Putamen (tissue), 1 donor: ENCODE measurements at places on chromosomes 4 and X.

- DNase-seq = no peak
Measured at GRCh38 chr4:180156684-180157083, 2086.5 kb upstream of the TENM3 start.

GRCh38 chr4:87855559-87855958, 22.8 kb downstream of the MEPE start:
- DNase-seq = no peak

GRCh38 chrX:41386222-41386990, 52.4 kb downstream of the DDX3X start:
- peak; percentile 29 for DNase-seq

DNA sequence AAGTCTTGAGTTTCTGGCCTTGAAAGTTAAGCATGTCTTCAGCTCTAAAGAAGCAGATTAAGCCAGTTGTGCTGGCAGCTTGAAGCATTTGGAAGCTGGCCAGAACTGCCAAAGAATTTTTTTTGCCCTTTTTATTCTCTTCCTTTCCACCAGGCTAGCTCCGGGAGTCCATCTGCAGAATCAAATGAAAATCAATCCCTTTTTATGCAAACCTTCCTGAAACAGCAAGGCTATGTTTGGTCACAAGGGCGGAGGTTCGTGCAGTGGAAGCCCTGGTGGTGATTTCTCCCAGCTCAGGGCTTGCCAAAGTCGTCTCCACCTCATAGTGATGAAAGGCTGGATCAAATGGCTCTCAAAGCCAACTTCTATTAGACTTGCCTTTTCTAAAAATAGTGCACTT, 21.6 kb upstream of the C4orf54 start:
- DNase-seq = no peak

GRCh38 chr4:76011700-76012387, 4.5 kb upstream of the CXCL9 start:
- DNase-seq = no peak

DNA sequence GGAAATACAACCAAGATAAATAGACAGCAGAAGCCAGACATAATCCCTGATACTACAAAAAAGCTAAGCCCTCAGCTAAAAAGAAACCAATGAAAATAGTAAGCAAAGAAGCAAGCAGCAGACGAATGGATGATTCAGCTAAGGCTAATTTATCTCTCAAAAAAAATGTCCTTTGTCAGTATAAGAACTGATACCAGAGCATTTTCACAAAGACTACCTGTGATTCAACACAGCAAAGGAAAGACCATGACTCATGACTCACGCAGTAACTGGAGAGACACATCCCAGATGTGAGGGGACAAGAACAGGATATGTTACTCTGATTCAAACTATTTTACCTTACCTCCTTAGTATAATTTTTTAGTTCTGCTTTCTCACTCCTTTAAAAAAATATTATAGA, 22.7 kb upstream of the TMPRSS11F start:
- no peak for DNase-seq

DNA sequence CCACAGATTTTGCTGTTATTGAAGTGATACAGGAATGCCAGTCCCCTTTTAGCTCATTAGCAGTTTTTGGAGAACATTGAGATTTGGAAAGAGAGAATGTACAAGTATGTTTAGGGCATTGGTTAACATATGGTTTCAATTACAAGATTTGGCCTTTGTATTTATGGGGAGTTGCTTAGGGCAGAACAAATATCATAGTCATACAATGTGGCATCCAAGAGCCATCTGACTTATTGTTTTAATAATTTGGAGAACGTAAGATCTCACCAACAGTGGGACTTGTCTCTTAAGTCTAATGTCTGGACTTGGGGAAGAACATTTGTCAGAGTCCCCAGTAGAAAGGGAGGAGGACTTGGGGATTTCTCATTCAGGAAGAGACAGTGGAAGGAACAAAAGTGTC, 166.1 kb downstream of the STK32B start:
- DNase-seq = no peak
